ENCODE measurements at places on chromosomes 12 and 14. TPM values are rescaled to one million over a fixed set of nuclear protein-coding genes. Genes with fewer than 3 reads are reported as not detected.

The SLC17A8 gene
- total RNA-seq = 12.0 TPM

The SPTB gene
- total RNA-seq = 19.0 TPM

The CCDC38 gene
- total RNA-seq = not detected

The RBP5 gene
- total RNA-seq = 1.0 TPM

The GMFB gene
- 72.8 TPM for total RNA-seq

The CCNT1 gene
- 30.2 TPM for total RNA-seq

The TBK1 gene
- total RNA-seq = 51.6 TPM

The KCNH3 gene
- 2.1 TPM for total RNA-seq

The TCTN2 gene
- total RNA-seq = 26.2 TPM

The MGAT4C gene
- total RNA-seq = 28.8 TPM

The ATXN2 gene
- total RNA-seq = 51.7 TPM

The RARG gene
- total RNA-seq = 18.2 TPM

The STYK1 gene
- total RNA-seq = 11.2 TPM

The OR6C2 gene
- total RNA-seq = not detected

The FAM177A1 gene
- 71.4 TPM for total RNA-seq

The DNAJC22 gene
- 2.3 TPM for total RNA-seq

The ZFP36L1 gene
- total RNA-seq = 82.0 TPM

The SCN8A gene
- total RNA-seq = 80.2 TPM

The GUCY2C gene
- total RNA-seq = not detected

The RIMBP2 gene
- 18.4 TPM for total RNA-seq

The SERPINA12 gene
- total RNA-seq = not detected

The JPH4 gene
- 12.5 TPM for total RNA-seq

The FITM1 gene
- 0.77 TPM for total RNA-seq

The NRDE2 gene
- total RNA-seq = 15.5 TPM

The KRT85 gene
- total RNA-seq = not detected

The VPS29 gene
- total RNA-seq = 95.9 TPM

The NAV3 gene
- 96.3 TPM for total RNA-seq

The ARMH4 gene
- total RNA-seq = 39.8 TPM

The NGB gene
- 9.6 TPM for total RNA-seq

The ST8SIA1 gene
- total RNA-seq = 16.4 TPM

The AHNAK2 gene
- total RNA-seq = 102 TPM

The PRIM1 gene
- 19.9 TPM for total RNA-seq
